Fibroblast of skin of right quadriceps (primary cell): ENCODE measurements at places on chromosomes 3 and 15.

- DNase-seq, result peak; percentile 81
Observed at GRCh38 chr3:55704521-55704920, 217.4 kb upstream of the WNT5A start.

- DNase-seq, result no peak
Observed at GRCh38 chr3:113560831-113561623, 28.7 kb downstream of the SIDT1 start.

GRCh38 chr3:47783673-47784072 lies 2.0 kb upstream of the SMARCC1 start:
- no peak for DNase-seq

- no peak for DNase-seq
Observed at GRCh38 chr3:182524711-182525401, 268.4 kb upstream of the ATP11B start.

- DNase-seq, result no peak
Observed at GRCh38 chr3:66719796-66720356, 219.1 kb upstream of the LRIG1 start.

GRCh38 chr3:16770021-16770420 lies 114.7 kb upstream of the PLCL2 start:
- peak; percentile 23 for DNase-seq

GRCh38 chr3:107833043-107833442 lies 257.8 kb downstream of the CD47 start:
- DNase-seq, result no peak

GRCh38 chr15:85492406-85492805 lies 112.0 kb downstream of the AKAP13 start:
- no peak for DNase-seq

- DNase-seq, result no peak
Observed at GRCh38 chr3:15585111-15585845, 16.1 kb downstream of the HACL1 start.
